Adrenal gland (tissue), 19 donors: ENCODE measurements at places on chromosomes 5 and 9. TPM values are rescaled to one million over a fixed set of nuclear protein-coding genes. Genes with fewer than 3 reads are reported as not detected.

Gene LARP1
- 105 TPM for total RNA-seq

Gene LCN2
- 1.2 TPM for total RNA-seq

Gene SEC61B
- total RNA-seq, result 84.9 TPM

Gene GRHPR
- 434 TPM for total RNA-seq

Gene OR1J2
- not detected for total RNA-seq

Gene CFAP90
- total RNA-seq, result 0.39 TPM

Gene NR2F1
- total RNA-seq, result 69.6 TPM

Gene FOXD4
- total RNA-seq, result 0.46 TPM

Gene WNK2
- 14.9 TPM for total RNA-seq

Gene REEP2
- 5.0 TPM for total RNA-seq

Gene CDKN2B
- total RNA-seq, result 2.7 TPM

Gene LHX3
- not detected for total RNA-seq

Gene CTXN3
- total RNA-seq, result not detected

Gene ADRB2
- 0.18 TPM for total RNA-seq
